NCI-H2107 (cell line): ENCODE measurements at places on chromosomes 11 and 22.

GRCh38 chr22:49663823-49664222 lies 163.8 kb downstream of the BRD1 start:
- DNase-seq: no peak

DNA sequence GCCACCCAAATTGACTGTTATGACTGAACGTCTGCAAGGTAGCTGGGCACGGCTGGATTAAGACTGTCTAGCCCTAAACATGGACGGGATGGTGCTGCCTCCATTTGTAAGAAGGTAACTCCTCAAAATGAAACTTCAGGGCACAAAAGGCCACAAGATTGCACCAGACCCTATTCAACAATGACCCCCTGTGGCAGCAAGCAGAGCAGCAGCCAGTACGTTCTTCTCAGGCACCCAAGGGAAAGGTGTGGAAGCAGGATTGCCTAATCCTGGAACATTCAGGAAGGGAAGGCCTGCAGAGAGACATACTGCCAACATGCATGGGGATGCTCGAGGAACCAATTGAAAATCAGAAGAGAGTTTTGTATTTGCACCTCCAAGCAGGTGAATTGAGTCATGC lies 4.5 kb upstream of the TBX10 start:
- DNase-seq: no peak

- DNase-seq: no peak
Observed at GRCh38 chr22:32583921-32584335, 109.3 kb downstream of the FBXO7 start.

DNA sequence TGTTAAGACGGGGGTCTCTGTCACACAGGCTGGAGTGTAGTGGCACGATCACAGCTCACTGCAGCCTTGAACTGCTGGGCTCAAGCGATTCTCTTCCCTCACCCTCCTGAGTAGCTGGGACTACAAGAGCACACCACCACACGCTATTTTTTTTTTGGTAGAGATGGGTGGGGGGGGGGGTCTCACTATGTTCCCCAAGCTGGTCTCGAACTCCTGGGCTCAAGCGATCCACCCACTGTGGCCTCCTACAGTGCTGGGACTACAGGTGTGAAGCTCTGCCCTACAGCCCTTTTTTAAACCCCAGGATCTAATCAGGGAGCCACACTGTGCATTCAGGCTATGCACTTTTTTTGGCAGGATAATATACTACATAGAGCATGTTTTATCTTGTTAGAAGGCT lies 1.4 kb upstream of the DHCR7 start:
- no peak for DNase-seq

GRCh38 chr11:17019232-17019631 lies 5.0 kb upstream of the PLEKHA7 start:
- no peak for DNase-seq
